ENCODE measurements at places on chromosomes 13 and 19.
A peak's percentile ranks its signal among the peaks of the same experiment; 100 is the strongest.

DNA sequence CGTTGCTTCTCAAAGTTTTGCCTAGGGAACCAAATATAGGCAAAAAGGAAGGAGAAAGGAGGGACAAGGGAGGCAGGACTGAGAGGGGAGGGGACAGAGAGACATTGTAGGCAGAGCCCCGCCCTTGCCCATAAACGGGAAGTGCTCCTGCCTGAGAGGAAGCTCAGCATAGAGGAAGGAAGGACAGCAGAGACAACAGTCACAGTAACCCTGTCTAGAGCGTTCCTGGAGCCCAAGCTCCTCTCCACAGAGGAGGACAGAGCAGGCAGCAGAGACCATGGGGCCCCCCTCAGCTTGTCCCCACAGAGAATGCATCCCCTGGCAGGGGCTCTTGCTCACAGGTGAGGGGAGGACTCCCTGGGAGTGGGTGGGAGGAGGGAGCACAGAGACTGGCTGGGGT is at the start of gene CEACAM21:
CEACAM21 (plus strand) TSS at position 169 of the 400 bp plus-strand sequence; CDS start at position 278, 109 bp downstream.
- peak; percentile 50 for DNase-seq

DNA sequence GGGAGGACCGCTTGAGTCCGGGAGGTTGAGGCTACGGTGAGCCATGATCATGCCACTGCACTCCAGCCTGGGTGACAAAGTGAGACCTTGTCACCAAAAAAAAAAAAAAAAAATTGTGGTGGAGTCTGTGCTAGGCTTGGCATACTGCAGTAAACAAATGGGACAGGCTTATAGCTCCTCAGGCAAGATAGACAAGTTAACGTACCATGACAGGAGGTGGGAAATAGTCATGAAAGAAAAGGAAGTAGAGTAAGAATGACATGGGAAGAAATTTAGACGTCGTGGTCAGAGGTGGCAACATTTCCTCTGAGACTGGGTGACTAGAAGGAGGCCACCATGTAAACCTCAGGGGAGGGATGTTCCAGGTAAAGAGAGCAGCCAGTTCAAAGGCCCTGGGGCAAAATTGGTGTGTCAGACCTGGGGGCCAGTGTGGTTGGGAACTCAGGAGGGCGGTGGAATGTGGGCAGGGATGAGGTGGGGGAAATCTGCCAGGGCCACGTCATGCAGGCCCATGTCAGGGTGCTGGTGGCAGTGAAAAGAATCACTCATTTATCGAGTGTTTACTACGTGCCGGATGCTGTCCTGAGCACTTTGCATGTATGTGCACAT is 5.6 kb downstream of the SNRPA start:
- no peak for DNase-seq

DNA sequence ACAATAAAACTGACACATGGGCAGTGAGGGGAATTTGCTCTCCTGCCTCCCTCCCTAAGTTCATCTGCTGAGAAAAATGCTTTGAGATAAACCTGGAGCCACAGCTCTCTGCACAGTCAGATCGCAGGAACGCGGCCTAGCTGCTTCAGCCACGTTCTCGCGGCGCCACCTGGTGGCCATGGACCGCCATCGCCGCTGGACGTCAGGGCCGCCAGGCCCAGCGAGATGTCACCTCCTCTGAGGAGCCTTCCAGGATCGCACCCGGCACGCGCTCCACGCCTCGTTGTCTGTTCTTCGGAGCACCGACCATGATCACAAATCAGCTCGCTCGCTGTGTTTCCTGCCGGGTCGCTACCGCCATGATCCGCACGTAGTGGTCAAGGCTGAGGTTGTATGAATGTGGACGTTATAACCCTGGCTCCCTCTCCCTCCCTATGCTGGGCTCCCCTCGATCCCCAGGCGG is 20.6 kb upstream of the USP29 start:
- peak; percentile 59 for DNase-seq

DNA sequence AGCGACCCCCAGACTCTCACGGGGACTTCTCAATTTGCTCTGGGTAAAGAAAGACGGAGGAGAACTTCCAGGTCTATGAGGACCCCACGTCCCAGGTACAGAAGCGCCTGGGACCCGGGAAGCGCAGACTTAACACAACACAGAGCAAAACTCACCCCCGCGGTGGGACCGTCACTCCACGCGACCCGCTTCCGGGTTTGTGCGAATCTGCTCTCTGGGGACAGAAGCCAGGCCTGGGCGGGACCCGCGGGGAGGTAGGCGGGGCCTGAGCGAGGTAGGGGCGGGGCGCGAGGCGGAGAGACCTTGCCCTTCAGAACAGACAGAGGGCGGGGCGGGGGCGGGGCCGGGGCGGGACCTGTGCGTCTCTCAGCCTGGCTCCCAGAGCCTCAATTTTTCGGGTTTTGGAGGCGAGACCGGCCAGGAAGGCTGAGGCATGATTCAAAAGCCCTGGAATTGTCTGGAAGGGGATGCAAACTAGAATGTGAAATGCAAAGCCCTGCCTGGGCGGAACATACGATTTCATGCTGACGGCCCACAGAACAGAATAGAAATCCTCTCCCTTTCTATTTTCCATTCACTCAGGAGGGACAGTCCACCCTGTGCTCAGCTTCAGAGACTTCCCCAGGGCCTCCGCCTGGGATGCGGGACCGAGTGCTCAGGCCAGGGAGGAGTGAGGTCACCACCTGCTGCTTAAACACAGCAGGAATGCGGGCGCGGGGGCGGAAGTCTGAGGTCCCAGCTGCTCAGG is 19.3 kb upstream of the ZNF888 start:
- DNase-seq = peak; percentile 84

GRCh38 chr13:49220036-49220855 is at the start of gene MLNR:
TSS of gene MLNR (plus strand) at chr13:49220338. CDS start at chr13:49220338, 0 bp downstream.
- DNase-seq = peak; percentile 55

DNA sequence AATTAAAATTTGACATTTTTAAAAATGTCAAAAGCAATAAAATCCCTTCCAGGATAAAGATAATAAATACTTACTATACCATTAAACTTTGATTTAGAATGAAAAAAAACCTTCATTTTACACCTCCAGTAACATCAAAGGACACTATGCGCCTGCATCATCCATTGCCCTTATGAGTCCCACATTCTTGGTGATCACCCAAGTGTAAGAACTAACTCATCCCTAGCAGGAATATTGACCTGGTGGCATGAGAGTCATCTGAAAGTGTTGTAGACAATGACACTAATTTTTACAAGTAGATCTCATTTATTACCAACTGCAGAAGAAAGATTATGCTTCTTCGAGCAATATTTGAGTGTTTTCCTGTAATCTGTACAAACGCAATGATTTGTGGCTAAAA is 1128.9 kb downstream of the EFNB2 start:
- DNase-seq = no peak

- no peak for DNase-seq
These were observed 1.7 kb upstream of the IFT88 start for GRCh38 chr13:20565115-20565736.

DNA sequence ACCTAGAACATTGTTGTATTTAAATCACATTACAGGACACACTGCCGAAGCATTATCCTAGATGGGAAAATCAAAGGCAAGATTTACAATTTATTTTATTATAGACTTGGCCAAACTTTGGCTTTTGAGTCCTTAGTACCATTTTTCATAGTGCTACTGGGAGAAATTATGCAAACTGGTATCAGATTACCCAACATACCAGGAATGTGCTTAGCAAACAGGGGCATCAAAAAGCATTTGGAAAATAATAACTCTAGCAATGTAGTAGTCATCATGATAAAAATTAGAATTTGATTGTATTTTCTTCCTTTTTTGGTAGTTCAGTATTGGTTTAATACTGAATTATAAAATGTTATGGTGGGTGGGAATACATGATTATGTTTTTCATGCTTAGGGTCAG is 34.0 kb downstream of the GPC6 start:
- no peak for DNase-seq

- no peak for DNase-seq
These were observed 8.9 kb upstream of the WBP4 start for GRCh38 chr13:41052441-41052840.

DNA sequence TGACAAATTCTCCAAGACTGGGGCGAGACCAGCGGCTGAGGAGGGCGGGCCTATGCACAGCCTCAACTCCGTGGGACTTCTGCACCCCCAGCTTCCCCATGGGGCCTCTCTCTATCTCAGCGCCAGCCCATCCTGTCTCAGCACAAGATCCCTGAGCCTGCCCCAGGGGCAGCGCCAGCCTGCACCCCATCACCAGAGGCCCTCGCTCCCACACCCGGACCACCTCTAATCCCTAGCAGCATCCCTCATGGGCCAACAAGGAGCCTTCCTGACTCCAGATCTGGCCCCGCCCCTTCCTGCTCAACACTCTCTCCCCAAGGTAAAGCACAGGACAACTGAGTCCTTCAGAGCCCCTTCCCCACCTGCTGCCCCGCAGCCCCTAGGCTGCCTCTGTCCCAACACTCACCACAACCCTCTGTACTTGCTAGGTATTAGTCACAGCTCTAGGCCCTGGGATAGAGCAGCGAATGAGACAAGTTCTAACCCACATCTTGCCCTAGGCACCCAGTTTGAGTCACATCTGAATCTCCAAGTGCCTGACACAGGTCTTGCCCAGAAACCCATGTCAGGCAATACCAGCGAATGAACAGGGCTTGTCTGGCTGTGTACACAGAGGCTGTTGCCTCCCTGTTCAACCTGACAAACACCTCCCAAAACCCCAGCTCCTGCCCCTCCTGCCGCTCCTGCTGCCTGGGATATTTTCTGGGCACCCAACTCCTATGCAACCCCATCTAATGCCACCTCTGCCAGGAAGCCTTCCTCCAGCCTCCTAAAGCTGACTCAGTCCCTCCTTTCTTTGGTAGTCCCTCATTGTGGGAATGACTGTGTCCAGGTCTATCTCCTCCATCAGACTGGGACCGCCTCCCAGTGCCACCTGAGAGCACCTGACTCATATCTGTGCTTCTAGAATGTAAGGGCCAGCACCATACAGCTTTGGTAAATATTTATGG is 18.6 kb downstream of the GRIK5 start:
- no peak for DNase-seq

- no peak for DNase-seq
These were observed 1.1 kb upstream of the MRPL34 start for GRCh38 chr19:17304386-17305215.

DNA sequence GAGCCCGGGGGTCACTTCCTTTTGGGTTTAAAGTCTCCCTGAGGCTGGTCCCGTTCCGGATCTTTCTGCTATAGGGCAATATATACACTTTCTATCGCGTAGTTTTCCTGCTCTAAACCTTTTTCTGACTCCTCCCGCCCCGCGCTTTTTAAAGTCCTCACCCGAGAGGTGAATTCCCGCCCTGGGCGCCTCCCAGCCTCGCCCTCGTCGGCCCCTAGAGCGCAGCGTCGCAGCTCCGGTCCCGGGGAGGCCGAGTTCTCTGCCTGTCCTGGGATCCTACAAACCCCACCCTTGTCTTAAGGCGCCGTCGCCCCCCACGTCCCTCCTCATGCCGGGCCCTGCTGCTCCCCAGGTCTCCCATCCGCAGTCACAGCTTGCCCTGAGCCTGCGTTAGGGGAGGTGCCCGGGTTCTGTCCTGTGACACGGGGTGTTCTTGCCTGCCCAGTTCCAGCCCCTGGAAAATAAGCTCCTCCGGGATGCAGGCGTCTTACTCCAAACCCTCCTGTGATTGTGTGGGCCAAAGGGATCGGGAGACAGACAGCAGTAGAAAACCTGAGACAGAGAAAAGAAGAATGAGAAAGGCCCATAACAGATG is 491 bp downstream of the ZNF525 start:
- no peak for DNase-seq

DNA sequence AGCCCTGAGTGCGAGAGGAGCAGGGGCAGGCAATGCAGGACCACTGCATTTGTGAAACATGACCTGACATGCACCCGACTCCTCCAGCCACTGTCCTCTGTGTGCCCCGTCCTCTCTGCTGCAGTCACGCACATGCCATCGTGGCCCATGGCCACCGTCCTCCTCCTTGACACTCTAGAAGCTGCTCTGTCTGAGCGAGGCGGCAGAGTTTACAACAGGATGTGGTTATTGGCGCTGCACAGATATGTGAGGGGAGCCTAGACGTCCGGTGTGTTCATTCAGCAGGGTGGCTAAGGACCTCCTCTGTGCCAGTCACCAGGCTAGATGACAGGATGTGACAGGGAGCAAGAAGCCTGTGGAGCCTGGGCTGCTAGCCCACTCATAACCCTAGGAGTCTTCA is 277.8 kb downstream of the FOXO1 start:
- DNase-seq = peak; percentile 32

DNA sequence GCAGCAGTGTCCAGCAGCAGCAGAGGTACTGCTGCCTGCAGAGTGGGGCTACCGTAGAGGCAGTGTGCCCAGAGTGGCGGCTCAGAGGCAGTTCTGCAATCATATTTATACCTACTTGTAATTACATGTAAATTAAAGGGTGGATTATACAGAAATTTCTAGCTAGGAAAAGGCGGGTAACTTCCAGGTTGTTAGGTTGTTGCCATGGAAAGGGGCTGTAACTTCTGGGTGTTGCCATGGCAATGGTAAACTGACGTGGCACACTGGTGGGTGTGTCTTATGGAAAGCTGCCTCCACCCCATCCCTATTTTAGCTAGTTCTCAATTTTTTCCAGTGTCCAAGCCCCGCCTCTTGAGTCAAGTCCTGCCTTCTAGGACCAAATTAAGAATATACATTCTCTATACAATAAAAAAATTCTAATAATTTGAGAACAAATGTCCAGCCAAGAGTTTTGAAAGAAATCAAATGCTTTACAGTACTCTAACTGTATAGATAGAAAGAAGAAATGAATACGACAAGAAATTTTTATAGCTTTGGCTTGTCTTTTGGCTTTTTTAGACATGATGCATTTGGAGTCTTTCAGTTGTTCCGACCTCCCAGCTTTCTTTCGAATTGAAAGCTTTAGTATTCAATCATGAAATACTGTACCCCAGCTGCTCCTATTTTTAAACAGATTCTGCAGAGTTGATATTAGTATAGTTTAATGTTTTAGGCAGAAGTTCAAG is 816.6 kb downstream of the DIAPH3 start:
- DNase-seq = no peak

DNA sequence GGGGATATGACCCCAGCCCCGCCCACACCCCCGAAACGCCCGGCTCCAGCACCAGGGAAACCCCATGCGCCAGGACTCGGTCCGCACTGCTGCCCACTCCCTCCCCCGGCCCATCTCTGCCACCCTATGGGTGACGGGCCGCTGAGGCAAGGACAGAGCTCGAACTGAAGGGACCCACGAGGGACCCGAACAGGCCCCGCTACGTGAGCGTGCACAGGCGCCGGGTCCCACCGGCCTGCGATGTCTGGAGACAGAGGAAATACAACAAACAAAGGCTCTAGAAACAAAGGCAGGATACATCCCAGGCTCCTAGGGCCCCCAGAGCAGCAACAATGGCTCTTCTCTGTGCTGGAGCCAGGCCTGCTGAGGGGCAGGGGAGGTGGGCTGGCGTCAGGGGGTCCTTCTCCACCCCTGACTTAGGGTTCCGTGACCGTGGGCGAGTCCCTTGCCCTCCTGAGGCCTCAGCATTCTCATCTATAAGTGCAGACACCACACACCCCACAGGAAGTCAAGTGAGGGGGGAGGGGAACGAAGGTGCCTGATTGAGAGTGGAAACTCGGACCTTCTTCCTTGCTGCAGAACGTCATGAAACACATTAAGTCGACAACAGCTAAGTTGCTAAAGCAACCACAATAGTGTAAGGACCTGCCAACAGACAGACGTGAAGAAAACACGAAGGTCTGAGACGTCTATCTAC is 3.1 kb downstream of the ABHD17A start:
- DNase-seq = no peak

- no peak for DNase-seq
These were observed 8.7 kb downstream of the CILP2 start for GRCh38 chr19:19546751-19547162.
